Mesothelial cell of epicardium (in vitro differentiated cells): ENCODE measurements at places on chromosomes 12 and 14.

DNA sequence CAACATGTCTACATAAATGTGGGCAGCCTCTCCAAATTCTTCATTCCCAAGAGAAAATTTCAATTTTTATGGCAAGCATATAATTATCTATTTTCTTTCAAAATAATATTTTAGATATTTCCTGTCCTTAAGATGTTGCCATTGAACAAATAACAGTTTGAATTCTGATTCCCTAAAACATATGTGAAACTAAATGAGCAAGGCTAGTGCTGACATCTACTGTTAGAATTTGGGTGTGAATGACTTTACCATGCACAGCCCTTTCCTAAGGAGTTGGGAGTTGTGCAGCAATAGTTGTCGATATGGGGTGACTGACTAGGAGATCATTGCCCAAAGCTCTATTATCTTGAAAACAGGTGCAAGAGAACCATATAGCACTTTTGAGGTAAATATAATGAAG is 108.2 kb upstream of the SLC38A4 start:
- DNase-seq = no peak

DNA sequence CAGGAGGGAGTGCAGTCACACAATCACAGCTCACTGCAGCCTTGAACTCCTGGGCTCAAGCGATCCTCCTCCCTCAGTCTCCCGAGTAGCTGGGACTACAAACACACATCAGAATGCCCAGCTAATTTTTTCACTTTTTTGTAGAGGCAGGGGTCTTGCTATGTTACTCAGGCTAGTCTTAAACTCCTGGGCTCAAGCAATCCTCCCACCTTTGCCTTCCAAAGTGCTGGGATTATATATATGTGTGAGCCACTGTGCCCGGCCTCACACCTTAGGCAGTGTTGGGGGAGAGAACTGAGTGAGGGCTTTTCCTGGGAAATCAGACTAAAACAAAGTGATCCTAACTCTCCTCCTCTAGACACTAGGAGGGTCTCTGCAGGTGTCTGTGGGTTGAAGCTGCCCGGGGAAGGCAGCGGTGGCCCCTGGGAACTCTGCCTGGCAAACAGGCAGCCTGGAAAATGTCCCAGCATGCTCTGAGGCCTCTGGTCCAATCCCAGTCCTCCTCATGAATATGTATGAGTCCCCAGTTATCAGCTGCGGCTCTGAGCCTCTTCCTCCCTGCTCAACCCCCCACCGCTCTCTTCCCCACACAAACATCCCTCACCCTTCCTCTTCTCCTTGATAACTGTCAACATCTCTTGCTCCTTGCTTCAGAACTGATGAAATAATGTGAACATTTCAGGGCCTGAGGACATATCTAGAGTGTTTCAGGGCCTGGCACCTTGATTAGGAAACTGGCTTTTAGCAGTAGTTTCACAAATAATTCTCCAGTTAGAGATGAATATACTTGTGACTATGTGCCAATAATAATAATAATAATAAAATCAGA is 7.9 kb upstream of the NAA25 start:
- peak; percentile 44 for DNase-seq

DNA sequence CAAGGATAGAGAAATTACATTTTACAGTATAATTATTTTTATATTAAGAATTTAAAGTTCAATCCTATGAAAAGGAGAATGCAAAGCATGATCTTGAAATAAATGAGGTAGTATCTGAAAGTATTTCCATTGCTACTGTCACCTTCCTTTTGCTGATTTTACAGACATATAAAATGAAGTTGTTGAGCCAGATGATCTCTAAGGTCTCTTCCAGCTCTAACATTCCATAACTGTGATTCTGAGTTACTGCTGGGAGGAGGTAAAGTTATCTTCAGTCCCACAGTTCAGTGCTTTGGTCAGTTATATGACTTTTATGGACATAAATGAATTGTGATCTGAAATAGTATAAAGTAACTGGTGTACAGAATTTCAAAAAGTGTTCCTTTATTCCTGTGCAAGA is 52.8 kb downstream of the SLC38A6 start:
- no peak for DNase-seq

DNA sequence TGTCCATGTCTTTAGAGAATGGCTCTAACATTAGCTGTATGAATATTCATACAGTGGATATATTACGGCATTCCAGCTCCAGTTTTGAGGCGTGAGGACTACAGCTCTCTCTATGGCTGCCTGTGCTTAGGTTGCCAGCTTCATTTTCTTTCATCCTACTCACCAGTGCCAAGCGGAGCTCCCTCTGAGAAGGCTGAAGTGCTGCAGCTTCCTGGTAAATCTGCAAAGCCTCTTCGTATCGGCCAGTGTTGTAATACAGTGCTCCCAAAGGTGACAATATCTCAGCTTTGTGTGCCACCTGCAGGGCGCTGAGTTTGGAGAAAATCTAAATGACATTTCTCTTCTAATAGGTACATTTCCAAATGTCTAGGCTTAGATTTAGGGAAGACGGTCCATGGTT is 19.8 kb upstream of the OVCH1 start:
- DNase-seq = no peak

GRCh38 chr12:58787021-58787760 is 133.1 kb downstream of the LRIG3 start:
- DNase-seq = no peak
